ENCODE measurements at places on chromosomes 5 and 9. TPM values are rescaled to one million over a fixed set of nuclear protein-coding genes. Genes with fewer than 3 reads are reported as not detected.

- peak; percentile 97 for DNase-seq
Measured at GRCh38 chr9:131733541-131734061, 6.3 kb downstream of the RAPGEF1 start.

DNA sequence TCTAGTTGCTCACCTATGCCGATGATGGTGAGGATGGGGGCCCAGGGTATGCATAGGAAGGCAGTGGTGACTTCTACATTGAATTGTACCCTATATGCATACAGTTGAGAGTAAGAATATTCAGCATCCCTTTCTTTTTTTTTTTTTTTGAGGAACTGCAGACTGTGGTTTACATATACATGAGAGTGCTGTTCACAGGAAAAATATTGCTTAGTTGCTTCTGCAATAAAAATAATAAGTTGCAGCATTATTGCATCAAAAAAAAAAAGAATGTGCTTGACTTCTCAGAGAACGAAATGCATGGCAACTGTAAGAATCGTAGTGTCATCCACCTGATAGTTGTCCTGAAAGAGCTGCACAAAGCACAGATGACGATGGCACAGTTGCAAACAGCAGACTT, 52.8 kb downstream of the PTCD2 start:
- DNase-seq: no peak

LHX3 gene
- not detected for total RNA-seq

- DNase-seq: no peak
Measured at GRCh38 chr9:128753627-128754026, 18.1 kb downstream of the ZER1 start.

DNA sequence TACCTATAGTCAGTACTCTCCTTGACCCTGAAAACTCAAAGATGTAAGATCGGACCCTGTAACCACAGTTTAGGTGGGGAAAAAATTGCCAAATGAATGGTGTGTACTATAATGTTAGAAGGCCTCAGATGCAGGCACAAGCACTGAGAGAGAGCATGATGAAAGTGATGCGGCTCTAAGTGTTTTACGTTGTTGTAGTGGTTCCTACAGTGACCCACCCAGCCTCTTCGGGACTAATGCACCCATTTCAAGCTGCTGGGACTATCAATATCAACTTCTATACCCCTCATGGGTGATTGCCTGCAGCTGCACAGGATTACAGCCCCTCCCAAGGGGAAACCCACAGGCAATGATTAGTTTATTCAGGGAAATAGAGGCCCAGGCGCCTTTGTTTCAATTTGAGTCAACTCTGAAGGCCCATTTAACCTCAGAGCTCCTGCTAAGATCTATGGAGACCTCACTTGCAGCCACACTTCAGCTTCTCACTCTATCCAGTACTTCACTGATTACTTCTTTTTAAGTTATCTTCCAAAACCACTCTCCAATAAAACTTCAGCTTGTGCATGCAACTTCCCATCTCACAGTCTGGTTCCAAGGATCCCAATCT, 340.7 kb downstream of the NR2F1-AS1 start:
- DNase-seq: no peak

- no peak for DNase-seq
Measured at GRCh38 chr9:104142799-104143549, 48.9 kb downstream of the SMC2 start.

ROPN1L gene
- not detected for total RNA-seq

GRXCR2 gene
- total RNA-seq: not detected

DNA sequence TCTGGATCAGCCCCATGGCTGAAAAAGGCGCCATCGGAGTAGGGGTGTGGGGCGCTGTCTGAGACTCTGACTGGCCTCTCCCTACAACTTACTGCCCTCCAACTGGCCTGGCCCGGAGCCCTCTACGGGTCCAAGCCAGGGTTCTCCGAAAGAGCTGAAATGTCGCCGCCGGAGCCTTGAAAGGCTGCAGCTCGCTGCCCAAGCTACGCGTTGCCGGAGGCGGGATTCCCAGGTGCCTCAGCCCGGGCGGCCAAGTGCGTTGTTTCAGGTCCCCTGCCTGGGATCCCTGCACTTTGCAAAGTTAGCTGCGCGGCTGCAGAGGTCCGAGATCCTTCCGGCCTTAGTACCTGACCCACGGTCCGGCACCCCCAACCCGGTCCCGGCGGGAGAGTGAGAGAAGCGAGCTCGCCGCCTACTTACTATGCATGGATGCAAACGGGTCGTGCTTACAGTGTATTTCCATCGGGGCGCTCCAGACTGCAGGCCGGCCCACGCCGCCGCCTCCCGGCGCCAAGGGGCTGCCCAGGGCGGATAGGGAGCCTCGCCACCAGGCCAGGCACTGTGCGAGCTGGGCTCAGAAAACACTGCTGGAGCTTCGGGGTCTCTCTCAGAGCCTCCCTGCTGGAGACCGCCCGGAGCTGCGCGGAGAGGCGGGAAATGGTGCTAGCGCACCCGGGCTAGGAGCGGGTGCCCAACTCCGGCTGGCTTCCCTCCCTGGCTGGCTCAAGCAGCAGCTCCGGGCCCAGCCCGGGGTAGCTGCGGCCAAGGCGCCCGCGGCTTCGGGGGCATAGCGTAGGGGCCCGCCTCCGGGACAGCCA, 7.7 kb downstream of the PAX5 start:
- no peak for DNase-seq

CCDC192 gene
- not detected for total RNA-seq

PCDHB8 gene
- total RNA-seq: 0.27 TPM

DNA sequence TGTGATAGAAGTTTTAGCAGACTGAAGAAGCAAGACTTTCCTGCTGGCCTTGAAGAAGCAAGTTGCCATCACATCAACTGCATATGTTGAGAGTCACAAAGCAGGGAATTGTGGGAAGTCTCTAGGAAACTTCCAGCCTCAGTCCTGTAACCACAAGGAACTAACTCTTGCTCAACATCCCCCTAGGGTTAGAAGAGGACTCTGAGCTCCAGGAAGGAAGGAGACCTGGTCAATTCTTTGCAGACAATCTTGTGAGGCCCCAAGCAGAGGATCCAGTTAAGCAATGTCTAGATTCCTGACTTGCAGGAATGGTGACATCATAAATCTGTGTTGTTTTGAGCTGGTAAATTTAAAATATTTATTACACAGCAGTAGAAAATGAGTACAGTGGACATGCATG, 18.6 kb upstream of the ZNF366 start:
- DNase-seq: peak; percentile 67

ARHGEF28 gene
- total RNA-seq: 26.2 TPM

GRCh38 chr5:98975682-98976407, 47.0 kb upstream of the CHD1 start:
- DNase-seq: no peak

SPINK13 gene
- not detected for total RNA-seq

- peak; percentile 79 for DNase-seq
Measured at GRCh38 chr5:136011414-136012001, 17.3 kb upstream of the TGFBI start.

DNA sequence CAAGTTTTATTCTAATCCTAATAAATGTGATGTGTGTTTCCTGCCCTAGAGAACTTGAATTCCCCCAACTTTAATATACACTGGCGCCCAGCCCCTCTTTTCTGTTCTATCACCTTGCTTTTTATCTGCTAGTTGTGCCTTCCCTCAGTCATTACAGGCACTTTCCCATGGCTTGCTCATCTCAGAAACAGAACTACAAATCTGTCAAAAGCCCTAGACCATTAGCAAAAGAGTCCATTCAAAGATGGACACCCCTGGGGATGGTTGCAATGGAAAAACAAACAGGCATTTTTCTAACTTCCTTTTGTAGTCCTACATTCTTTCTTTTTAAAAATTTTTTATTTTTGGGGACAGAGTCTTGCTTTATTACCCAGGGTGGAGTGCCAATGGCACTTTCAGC, 48.2 kb downstream of the FRMD3 start:
- no peak for DNase-seq

SLC23A1 gene
- total RNA-seq: not detected

SPINK6 gene
- not detected for total RNA-seq

TPD52L3 gene
- total RNA-seq: not detected

- peak; percentile 92 for DNase-seq
Measured at GRCh38 chr9:83935276-83935935, 14.2 kb upstream of the KIF27 start.

GRCh38 chr9:93902051-93902779, 52.9 kb downstream of the BARX1 start:
- DNase-seq: no peak

TRUB2 gene
- 26.2 TPM for total RNA-seq

DNA sequence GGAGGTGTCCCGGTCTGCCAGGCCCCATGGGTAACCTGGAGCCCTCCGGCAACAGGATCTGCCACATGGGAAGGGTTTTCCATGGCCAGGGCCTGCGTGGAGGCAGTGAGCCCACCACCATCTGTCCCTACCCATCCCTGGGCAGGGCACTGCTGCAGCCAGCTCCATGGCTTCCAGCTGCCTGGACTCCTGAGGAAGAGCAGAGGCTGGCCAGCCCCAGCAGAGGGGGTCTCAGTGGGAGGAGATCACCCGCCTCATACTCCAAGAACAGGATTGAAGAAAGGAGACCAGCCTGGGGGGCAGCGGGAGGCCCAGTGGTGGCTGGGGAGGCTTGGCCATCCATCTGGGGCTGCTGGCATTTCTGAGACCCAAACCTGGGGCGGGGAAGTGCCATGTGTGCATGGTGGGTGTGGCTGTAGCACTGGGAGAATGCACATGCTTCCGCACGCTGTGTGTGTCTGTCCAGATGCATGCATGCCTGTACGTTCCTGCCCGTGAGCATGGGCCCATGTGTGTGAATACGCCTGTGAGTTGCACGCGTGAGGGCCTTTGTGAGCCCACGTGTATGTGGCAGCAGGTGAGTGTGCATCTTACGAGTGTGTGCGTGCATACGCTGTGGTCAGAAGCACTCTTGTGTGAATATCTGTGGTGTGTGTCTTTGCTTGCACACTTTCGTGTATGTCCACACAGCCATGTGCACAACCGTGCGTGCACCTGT, 78.5 kb downstream of the LMX1B start:
- DNase-seq: no peak

CKMT2 gene
- total RNA-seq: not detected

OR2V1 gene
- not detected for total RNA-seq

GRCh38 chr9:107600060-107600573, 110.5 kb upstream of the KLF4 start:
- peak; percentile 81 for DNase-seq

GNA14 gene
- 6.1 TPM for total RNA-seq

PRXL2C gene
- total RNA-seq: 40.0 TPM

GRCh38 chr9:131610231-131610761, 65.0 kb downstream of the PRRT1B start:
- peak; percentile 99 for DNase-seq

DNA sequence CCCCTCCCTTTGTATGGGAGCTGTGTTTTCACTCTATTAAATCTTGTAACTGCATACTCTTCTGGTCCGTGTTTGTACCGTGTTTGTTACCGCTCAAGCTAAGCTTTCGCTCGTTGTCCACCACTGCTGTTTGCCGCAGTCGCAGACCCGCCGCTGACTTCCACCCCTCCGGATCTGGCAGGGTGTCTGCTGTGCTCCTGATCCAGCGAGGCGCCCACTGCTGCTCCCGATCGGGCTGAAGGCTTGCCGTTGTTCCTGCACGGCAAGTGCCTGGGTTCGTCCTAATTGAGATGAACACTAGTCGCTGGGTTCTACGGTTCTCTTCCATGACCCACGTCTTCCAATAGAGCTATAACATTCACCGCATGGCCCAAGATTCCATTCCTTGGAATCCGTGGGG, 6.6 kb upstream of the GNE start:
- DNase-seq: no peak

SLF1 gene
- total RNA-seq: 5.3 TPM

FOXD4 gene
- 0.27 TPM for total RNA-seq

CDHR2 gene
- not detected for total RNA-seq

- DNase-seq: no peak
Measured at GRCh38 chr5:132417889-132418485, 48.5 kb downstream of the SLC22A5 start.

ROR2 gene
- 26.5 TPM for total RNA-seq

TIFAB gene
- 0.08 TPM for total RNA-seq

GRCh38 chr9:78685471-78685870, 388.5 kb downstream of the PSAT1 start:
- DNase-seq: no peak

ZFP37 gene
- total RNA-seq: 3.6 TPM

- no peak for DNase-seq
Measured at GRCh38 chr9:133575186-133576030, 33.8 kb downstream of the FAM163B start.

DNA sequence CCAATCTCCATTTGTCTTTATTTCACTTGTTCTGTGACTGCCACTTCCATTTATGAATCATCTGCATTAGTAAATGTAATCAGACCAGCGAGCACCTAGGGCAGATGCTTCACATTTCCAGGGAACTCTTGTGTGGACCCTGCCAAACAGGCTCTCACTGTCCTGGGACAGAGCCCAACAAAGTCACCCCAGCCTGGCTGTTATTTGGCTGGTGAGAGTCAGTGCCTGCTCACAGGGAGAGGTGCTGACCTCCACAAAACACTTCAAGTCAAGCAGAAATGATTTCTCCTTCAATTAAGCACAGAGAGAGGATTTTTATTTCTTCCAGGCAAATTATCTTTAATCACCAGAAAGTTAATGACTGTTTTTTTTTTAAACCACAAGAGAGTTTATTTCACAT, 568.0 kb downstream of the MTRR start:
- DNase-seq: no peak

ZDHHC12 gene
- total RNA-seq: 18.9 TPM

GRCh38 chr5:150070821-150071220, 15.5 kb downstream of the CSF1R start:
- DNase-seq: no peak

DNA sequence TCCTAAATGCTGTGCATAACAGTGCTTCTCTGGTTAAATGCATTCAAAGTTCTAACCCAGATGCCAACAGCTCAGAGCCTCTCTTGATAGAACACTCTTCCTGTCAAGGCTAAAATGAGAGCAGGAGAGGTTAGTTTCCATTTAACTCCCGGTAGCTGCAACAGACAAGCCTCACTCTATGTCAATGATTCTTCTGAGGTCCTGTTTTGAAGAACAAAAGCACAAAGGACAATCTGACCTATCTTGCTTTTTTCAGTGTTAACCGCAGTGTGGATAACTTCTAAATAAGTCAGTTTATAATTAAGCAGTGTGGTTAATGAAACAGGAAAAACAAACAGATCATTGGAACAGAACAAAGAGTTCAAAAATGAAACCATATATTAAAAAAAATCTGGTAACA, 80.7 kb downstream of the ANKRD55 start:
- DNase-seq: no peak

- peak; percentile 92 for DNase-seq
Measured at GRCh38 chr9:16337322-16338029, 533.0 kb downstream of the BNC2 start.

All from fibroblast of the aortic adventitia (primary cell).